CD4-positive, alpha-beta T cell treated with Interleukin-17A for 1 hour (primary cell): ENCODE measurements at places on chromosomes 3 and 15.

DNA sequence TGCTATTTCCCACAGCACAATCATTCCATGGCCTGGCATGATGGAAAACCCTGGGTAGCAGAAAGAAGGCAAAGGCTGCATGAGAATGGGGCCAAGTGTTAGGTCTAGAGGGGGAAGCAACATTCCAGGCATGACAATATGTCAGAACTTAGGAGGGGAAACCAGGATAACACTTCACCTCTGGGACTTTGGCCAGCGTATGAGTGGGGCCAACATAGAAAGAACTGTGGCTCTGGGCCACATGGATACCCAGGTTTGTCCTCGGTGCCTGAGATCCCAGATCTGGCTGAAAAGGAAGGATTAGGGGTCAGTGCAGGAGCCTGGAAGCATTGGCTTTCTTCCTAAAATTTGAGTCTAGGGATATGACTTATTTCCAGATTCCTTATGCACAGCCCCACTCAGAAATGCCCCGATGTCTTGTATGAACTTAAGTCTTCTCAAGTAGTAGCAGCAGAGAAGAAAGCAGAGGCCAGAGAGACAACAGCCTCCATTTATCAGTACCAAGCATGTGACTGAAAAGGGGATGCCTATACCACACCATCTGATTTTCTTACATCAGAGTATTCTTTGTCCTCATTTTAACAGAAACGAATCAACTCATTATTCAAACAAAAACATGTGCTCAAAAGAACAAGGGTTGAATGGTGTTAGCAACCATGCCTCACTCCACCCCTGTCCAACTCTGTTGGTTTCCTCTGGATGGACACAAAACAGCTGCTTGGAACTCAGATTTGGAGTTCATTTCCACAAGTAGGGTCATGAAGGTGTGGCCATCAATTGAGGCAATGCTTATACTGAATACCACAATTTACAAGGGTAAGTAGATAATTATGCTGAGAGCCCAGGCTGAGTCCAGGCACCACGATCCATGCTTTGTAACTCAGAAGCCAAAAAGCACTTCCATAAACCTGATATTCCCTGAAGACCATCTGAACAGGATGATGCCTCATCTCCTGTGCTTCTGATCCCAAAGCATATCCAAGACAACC is 43.7 kb upstream of the NDUFB4 start:
- DNase-seq: no peak

GRCh38 chr3:63807961-63808565 is 11.0 kb upstream of the C3orf49 start:
- DNase-seq: no peak

- no peak for DNase-seq
Observed at GRCh38 chr3:171606151-171606751, 146.0 kb upstream of the TNIK start.

DNA sequence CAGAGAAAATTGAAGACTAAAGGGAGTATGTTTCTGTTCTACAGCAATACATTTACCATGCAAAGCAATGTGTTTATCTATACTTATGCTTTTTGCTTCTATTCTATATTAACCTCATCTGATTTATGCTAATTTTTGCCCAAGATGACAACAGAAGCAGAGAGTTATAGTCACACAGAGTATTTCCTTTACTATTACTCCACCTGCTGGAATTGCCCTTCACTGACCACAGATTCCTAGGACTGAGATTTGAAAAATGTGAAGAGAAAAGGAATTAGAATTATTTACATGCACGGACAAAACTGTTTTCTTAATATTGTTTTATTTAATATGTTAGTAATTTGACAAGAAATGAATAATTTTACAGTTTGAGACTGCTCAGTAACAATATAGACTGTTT is 745.6 kb downstream of the VGLL3 start:
- DNase-seq: no peak

GRCh38 chr3:134255404-134255803 is 4.7 kb upstream of the RYK start:
- no peak for DNase-seq

GRCh38 chr15:51494411-51495314 is 127.9 kb downstream of the DMXL2 start:
- no peak for DNase-seq

DNA sequence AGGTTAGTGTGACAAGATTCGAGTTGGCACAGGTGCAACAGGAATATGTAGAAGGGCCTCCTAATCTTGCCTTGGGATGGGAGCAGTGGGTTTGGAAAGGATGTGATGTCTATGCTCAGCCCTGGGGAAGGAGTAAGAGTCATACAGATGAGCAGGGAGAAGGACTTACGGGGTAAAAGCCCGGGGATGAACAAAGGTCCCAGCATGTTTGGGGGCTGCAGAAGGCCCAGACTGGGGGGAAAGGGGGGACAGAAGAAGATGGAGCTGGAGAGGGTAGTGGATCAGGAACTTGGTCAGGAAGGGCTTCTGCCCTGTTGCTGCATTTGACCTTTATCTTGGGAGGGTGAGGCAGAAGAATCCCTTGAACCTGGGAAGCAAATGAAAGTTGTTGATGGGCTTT is 240.1 kb upstream of the ST8SIA2 start:
- no peak for DNase-seq
